ENCODE measurements at places on chromosomes 5 and 9.

DNA sequence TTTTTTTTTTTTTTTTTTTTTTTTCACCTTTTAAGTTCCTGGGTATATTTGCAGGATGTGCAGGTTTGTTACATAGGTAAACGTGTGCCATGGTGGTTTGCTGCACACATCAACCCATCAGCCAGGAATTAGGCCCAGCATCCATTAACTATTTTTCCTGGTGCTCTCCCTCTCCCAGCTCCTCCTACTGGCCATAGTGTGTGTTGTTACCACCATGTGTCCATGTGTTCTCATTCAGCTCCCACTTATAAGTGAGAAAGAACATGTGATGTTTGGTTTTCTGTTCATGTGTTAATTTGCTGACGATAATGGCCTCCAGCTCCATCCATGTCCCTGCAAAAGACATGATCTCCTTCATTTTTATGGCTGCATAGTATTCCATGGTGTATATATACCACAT, 350.5 kb downstream of the MAN2A1 start:
- DNase-seq: no peak

DNA sequence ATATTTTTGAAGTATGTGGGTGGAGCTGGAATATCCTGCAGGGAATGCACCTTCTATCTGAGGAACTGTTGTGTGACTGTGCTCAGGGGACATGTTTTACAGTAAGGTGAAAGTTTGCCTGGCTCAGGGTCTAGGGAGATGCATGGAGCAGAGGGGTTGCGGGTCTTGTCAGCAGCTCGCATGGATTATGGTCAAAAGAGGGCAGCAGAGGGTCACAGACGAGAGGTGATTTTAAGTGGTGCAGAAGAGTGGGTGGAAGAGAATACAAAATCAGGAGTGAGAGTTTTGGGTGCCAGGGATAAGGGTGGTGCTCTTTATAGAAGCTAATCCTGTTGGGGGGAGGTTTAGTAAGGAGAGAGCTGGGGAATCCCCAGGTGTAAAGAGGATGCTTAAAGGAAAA, 53.5 kb upstream of the GRIN3A start:
- DNase-seq: no peak

DNA sequence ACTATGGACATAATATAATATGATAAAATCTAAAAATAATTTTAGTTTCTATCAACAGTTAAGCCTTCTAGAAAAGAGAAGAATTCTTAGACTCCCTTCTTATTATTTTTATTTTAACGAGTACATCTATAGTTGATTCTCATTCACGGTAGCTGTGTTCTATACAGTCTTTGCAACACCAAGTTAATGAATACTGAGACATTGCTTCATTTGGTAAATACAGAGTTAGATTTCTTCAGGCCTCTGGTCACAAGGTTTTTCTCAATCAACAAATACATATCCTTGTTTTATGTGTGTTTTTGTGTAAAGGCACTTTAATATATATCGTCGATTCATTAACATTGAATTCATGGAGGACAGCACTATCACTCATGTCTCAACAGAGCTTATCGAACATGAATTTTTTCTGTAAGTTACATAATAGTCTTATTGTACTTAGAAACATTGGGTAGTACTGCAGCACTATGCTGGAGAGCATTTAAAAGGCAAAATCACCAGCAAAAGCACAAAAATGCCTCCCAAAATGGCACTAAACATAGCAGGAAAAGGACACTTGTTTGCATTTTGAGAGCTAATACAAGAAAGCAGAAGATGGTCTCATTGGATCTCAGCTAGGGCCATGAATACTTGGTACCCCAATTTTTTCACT, 239.0 kb downstream of the FGF10 start:
- no peak for DNase-seq

- DNase-seq: peak; percentile 63
These were observed 32.4 kb downstream of the AHRR start for GRCh38 chr5:353612-354580.

GRCh38 chr5:113689647-113690046, 176.2 kb downstream of the YTHDC2 start:
- DNase-seq: no peak

GRCh38 chr9:112894699-112895098, 4.0 kb upstream of the SLC46A2 start:
- DNase-seq: no peak

GRCh38 chr5:17267106-17267505, 49.7 kb downstream of the BASP1 start:
- DNase-seq: no peak

GRCh38 chr5:2761921-2762488, 10.5 kb upstream of the IRX2 start:
- no peak for DNase-seq

DNA sequence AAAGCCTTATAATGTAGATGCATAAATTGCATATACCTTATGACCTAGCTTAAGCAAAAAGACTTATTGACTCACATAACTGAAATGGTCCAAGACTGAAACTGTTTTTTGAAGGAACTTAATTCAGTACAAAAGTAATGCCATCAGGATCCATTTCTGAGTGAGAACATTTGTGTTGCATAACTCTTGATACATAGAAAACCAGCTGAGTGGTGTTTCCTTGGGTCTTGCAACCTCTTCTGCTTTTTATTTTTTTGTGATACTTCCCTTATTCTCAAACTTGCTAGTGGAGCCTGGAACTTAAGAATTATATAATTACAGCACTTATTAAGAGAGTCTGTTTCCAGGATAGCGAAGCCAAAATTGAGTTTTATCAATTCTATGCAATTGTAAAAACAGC, 272.0 kb downstream of the MAN2A1 start:
- no peak for DNase-seq

- DNase-seq: no peak
These were observed 160.4 kb upstream of the PHYKPL start for GRCh38 chr5:178392931-178393394.
